ENCODE measurements at places on chromosomes 11 and 22.

GRCh38 chr22:24007253-24008021, 2.2 kb upstream of the GSTT4 start:
- no peak for DNase-seq

DNA sequence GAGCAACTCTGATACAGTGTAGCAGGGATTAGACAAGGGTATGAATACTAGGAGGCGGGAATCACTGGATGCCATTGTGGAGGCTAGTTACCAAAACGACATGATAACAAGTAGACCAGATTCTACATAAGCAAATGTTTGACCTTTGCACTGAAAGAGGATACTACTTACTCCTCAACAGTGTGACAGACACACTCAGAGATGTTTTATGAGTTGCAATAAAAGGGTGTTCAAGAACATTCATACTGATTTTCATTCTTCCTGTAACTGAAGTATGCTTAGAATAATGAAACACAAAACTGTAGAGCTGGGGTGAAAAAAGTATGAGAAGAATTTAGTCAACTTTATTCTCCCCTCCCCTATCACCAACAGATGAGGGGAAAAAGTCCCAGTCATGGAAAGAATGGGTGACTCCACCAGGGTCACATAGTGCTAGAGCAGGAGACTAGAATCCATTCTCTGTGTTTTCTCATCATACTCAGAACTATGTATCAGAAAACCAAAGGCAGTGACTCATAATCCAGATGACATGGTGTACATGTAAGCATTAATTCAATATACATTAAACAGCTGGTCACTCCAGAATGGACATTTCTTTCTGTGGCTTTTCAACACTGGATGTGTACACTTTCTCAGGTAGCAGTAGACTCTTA, 32.8 kb downstream of the ARHGAP20 start:
- no peak for DNase-seq

GRCh38 chr11:35932681-35933319, 11.1 kb upstream of the LDLRAD3 start:
- DNase-seq = no peak

DNA sequence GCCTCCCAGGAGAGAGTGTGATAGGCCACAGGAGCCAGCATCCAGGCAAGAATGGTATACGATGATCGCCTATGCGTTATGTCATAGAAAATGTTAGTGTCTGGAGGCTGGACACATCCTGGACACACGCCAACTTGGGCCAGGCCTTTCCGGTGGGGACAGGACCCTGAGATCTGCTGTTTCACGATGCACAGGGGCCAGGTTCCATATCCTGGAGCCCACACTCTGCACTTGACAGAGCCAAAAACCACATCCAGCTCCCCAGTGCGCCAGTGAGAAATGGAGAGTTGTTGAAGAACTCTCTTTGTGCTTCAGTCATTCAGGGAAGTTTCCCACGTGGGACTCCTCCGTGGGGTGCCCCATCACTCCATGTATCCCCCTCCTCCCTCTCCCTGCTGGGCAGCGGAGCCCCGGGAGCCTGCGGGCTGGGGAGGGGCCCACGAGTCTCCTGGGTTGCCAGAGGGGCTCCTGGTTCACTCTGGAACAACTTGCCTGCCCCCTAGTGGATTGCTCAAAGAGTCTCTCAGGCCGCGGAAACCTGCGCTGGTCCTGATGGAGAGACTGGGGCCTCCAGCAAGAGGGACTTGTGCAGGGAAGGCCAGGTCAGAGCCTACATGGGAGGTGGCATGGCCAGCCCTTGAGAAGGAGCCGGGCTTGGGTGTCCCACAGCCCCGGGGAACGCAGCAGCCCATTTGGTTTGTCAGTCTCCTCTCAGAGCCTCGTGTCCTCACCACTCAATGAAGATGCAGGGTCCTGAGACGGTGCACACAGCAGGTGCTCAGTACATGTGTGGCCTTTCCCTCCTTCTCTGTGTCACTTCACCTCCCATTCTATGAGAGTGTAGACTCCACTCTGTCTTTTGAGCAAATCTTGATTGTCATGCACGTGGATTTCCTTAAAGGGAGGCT, 10.2 kb upstream of the LRRC32 start:
- no peak for DNase-seq

DNA sequence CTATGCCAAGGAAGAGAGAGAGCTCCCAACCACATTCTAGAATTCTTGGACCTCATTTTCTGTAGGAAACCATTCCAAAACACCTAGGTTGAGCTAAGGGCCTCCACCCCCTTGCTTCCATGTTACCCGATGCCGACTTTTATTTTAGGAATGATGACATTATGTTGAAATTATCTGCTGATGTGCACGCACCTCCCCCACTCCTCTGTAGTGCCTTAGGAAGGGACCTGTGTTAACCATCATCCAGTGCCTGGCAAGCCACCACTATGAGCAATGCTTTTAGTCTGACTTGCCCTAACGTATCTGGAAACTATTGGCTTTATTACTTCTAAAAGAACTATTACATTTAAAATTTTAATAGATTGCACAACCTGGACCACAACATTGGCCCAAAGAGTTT, 42.1 kb downstream of the NCAPD3 start:
- DNase-seq = no peak

DNA sequence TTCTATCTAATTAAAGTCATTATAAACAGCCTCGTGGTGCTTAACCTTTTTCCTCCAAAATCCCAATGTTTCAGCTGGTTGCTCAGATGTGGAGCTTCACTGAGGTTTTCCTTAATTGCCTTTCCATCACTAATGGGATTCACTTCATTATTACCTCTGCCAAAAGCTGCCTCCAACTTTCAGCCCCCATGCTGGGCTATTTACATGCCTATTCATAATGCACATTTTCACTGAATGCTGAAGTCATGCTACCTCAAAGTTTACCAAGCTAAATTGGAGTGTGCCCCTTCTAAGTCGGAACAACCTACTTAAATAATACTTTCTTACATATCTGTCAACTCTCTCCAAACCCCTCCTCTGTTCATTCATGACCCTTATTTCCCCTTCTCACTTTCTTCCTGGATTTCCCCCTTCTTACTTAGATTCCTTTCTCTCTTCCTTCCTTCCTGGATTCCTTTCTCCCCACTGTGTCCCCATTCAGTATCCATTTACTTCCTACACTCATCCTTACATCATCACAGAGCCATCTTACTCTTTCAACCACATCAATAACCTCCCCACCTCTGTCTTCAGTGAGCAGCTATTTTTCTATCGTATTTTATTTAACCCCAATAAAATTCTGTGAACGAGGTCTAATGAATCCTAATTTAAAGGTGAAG, 887.3 kb upstream of the TENM4 start:
- no peak for DNase-seq

- DNase-seq = no peak
Observed at GRCh38 chr22:50186761-50187523, 1.2 kb downstream of the TRABD start.

GRCh38 chr11:33064033-33064825, 24.9 kb downstream of the TCP11L1 start:
- no peak for DNase-seq

GRCh38 chr11:1444823-1445422, 41.7 kb downstream of the MOB2 start:
- no peak for DNase-seq

- no peak for DNase-seq
Observed at GRCh38 chr11:2679011-2679676, 20.6 kb downstream of the KCNQ1OT1 start.

DNA sequence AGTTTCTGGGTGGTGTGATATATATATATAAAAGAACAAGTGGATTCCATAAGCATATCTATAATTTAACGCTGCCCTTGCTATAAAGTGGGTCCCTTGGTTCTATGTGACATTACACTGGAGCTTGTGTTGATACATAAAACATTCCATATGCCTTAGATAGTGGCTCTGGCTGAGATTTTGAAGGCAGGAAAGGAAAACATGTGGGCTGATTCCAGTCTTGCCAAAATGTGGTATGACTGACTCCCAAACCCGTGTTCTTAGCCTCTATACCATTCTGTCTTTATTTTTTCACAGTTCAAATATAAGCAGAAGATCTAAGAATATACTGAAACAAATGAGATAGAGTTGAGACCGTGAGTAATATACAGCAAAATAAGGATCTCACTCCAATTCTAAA, 522.8 kb upstream of the LRRC4C start:
- no peak for DNase-seq

GRCh38 chr11:129722529-129722928, 93.1 kb upstream of the TMEM45B start:
- no peak for DNase-seq

GRCh38 chr11:1889224-1889930, 2.3 kb downstream of the PRR33 start:
- DNase-seq = no peak

DNA sequence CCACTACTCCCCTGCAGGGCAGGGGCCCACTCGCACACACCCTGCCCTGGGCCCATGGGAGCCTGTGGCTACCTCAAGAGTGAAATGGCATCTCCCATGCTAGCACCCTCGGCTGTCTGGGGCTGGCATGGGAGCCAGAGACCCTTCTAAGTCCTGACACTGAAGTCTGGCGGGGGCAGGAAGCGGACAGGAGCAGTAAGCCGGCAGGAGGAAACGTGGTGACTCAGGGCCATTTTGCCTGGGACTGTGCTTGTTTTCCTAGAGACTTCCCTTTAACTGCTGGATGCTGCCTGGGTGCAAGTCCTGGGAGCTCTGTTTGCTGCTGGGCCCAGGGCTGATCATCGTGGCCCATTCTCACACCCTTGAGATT, 16.8 kb downstream of the RELT start:
- no peak for DNase-seq

DNA sequence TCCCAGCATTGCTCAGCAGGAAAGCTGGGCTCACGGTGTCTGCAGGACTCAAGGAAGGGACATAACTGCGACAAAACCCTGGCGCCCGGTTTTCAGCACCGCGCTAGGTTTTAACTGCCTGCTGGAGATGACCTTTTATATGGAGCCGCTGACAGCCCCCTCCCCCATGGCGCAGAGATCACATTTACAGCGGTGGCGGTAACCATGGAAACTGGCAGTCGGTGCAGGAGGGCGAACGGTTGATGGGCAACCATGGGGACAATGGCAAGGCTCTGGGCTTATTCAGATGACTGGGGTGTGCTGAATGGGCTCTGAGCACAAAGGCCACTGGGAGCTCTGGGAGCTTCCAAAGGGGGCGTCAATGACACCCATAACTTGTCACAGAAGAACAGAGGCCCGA, 37.2 kb downstream of the CELSR1 start:
- no peak for DNase-seq

DNA sequence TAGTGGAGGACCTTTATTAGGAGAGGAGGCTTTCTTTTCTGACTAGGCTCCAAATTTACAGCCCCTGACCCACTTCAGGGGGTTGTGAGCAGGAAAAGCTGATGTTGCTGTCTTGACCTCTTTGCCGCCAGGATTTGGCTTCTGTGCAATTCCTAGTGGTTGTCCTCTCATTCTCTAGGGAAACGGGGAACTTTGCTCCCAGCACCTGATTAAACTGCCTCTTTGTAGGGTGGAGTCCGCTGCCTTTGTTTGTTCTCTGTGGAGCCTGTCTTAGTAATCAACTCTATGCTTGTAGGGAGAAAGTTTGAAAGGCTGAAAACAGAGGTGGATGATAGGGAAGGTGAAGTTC, 16.3 kb downstream of the CTNND1 start:
- DNase-seq = no peak

DNA sequence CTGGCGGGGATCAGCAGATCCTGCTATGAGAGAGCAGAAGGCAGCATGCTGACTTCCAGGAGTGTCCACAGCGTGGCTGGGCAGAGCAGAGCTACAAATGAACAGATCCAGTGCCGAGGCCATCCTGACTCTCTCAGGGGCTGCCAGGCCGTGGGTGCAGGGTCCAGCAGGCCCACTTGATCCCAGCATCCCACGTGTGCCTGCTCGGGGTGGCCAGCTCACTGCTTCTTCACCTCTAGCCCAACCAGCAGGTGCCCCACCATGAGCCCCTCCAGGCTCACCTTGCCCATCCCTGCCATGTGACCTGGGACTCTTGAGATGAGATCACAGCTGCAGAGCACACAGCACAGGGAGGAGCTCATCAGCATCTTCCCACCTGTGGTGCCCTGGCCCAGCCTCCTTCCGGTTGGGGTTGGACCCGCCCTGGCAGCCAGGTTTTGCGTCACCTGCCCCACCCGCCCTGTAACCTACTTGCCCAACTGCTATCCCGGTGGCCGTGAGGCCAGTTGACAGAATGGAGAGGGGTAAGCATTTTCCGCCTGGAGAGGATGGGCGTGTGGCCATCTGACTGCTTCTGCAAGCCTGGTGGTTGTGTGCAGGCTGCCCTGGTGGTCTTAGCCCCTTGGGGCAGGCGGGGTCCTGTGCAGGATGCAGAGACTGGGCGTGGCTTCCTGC, 11.0 kb downstream of the TANGO2 start:
- DNase-seq = no peak

DNA sequence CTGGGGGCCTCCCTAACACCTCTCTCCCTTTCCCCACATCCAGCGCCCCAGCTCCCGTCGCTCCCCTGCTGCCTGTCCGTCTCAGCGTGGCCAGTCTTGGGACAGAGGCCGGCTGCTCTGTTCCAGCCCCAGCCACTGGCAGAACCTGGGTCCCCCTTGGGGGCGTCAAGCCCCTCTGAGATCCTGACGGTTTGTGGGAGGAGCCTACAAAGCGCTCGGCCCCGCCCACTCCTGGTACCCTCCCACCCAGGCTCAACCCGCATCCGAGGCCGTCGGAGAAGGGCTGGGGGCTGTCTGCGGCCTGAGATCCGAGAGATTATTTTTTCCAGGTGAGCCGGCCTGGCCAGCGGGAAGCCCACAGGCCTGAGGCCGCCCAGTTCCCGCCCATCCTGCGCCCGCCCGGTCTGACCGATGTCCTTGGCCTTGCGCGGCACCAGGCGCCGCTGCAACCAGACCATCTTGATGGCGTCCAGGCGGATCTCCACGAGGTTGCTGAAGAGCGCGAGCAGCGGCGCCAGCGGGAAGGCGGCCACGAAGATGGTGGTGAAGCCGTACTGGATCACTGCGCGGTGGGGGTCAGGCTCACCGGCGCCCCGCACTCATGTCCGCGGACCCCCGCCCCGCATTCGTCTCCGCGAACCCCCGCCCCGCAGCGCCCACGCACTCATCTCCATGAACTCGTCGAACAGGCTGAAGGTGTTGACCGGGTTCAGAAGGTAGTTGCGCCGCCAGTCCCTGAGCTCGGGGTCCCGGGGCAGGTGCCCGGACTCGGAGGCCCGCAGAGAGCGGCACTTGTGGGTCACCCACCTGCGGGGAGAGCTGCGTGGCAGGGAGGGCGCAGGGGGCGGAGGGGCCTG, 5.5 kb upstream of the SIGIRR start:
- DNase-seq = no peak

DNA sequence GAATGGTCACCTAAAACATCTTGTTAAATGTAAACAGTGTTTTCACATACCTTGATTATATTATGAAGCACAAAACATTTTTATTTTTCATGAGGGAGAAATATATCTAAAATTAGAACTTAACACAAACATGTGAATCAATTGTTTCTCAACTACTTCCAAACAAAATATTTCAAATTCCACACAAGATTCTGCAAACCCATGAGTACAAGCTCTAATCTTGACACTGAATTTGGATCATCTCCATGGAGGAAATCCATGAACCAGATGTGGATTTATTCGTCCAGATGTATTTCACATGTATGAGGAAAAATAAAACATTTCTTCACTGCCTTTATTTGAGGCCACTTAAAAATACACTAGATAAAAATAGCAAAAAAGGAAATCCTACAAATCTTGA, 184.2 kb downstream of the SBF2 start:
- DNase-seq = no peak

Measured in activated naive CD4-positive, alpha-beta T cell (primary cell).